ENCODE measurements at places on chromosomes 7 and 10.

DNA sequence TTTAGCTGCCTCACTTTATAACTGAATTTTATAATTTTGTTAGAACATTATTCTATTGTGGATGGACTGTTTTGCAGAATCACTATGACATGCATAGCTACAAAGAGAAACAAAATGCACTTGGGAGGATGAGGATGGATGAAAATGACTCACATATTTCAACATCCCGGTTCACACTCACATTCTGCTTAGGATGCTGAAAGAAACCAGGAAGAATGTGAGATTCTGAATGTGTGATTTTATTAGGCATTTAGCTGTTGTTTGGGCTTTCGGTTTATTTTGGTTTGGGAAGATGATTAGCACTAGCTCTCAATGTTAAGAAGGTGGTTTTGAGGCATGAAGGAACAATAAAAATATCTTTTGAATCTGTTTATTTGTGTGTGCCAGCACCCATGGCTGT lies 235.5 kb downstream of the SEMA3E start:
- DNase-seq: no peak

- DNase-seq: no peak
These were observed 25.3 kb downstream of the SLC29A3 start for GRCh38 chr10:71344154-71344925.

DNA sequence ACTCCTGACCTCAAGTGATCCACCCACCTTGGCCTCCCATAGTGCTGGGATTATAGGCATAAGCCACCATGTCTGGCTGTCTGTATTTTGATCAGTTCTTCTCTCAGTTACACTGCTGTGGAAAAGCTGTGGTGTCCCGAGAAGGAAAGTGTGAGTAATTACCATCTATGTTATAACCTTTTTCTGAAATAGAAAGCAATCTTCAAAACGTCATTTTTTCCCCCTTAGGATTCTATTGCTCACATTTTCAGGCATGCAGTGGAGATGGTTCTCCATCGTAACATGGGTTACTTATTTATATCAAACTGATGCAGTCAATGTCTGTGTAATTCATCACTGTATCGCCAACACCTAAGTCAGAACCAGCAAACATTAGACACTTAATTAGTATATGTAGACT lies 103.5 kb upstream of the FAM3C start:
- DNase-seq: no peak

GRCh38 chr7:107993891-107994291 lies 9.1 kb downstream of the LAMB1 start:
- no peak for DNase-seq

DNA sequence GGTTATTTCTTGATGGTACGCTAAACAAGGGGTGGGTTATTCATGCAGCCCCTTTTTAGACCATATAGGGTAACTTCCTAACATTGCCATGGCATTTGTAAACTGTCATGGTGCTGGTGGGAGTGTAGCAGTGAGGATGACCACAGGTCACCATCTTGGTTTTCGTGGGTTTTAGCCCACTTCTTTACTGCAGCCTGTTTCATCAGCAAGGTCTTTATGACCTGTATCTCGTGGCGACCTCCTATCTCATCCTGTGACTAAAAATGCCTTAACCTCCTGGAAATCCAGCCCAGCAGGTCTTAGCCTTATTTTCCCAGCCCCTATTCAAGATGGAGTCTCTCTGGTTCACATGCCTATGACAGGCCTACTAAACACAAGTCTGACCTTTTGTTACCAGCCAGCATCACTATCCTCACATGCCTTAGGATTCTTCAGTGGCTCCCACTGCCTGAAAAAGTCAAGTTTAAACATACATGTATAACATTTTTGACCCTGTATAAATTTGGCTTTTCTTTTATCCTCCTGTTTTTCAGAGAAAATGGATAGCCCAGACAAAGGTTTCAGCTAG lies 13.2 kb upstream of the COBL start:
- no peak for DNase-seq

DNA sequence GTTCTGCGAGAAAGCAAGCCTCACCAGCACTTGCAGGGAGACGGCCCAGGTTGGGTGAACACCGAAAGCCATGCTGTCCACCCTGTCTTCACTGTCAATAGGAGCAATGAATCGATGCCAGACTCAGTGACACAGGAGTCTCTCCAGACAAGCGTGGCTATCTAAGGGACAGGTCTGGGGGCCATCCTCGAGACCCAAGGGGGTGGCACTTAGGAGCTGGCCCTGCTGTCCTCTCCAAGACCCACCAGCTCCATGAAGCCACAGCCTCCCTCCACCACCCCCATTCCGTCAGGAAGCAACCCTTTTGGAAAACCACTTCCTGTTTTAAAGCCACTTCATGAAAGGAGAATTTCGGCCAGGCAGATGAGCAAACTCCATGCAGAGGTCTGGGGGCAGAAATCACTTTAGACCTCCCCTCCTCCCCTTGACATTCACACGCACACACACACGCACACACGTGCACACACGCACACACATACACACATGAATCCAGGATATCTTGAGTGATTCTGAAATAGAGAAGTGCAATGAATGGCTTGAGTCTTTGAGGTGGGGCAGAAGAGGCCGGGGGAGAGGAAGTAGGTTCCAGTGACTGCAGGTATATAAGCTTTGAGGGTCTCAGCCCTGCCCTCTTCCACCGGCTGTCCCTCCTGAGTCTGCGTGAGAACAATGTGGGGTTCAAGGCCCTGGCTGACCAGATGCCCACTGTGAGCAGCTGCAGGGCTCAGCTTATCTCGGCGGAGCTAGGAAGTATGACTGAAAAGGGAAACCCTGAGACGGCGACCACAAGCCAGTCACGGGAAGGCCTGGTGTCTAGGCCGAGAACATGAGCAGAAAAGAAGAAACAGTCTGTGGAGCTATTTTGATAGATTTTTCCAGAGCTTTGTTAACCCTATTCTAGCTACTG lies 25.0 kb downstream of the RGS10 start:
- no peak for DNase-seq

- DNase-seq: no peak
These were observed 715.5 kb upstream of the GALNT17 start for GRCh38 chr7:70416347-70416985.

DNA sequence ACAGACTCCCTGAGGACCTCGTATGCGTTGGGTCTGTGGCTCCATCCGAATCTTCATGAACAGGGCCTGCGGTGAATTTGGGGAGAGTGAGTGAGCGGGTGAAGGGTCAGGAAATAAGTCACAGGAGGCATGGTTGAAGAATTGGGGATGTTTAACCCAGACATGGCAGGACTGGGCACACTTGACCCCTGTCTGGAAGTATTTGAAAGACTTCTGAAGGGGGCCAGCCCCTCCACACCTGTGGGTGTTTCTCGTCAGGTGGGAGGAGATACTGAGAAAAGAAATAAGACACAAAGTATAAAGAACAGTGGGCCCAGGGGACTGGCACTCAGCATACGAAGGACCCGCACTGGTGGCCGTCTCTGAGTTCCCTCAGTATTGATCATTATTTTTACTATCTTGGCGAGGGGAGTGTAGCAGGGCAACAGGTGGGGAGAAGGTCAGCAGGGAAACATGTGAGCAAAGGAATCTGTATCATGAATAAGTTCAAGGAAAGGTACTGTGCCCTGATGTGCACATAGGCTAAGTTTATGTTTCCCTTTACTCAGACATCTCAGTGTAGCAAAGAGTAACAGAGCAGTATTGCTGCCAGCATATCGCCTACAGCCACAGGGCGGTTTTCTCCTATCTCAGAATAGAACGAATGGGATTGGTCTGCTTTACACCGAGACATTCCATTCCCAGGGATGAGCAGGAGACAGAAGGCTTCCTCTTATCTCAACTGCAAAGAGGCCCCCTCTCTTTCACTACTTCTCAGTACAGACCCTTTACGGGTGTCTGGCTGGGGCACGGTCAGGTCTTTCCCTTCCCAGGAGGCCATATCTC lies 38.2 kb upstream of the PFKFB3 start:
- DNase-seq: no peak

DNA sequence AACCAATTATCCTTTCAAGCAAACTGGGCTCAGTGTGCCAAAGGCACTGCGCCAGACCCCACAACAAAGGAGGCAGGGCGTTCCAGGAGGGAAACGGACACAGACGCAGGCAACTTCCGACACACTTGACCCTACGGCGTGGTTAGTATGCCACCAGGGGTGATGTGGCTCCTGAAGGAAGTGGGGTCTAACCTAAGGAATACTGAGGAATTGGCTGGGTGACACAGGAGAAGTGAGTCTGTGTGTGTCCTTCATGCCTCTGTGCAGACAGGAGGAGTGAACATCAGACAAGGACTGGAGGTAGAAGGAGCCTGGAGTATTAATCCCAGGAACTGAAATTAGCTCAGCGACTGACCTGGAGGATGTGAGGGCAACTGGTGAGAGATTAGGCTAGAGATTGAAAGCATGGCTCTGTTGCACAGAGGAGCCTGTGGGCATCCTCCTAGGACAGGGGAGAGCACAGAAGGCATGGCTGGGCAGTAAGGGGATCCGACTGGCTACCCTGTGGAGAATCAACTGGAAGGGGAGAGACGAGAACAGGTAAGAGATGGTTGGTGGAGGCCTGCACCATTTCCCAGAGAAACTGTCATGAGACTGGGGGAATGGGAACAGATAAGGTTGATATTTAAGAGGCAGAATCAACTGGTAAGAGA lies 27.8 kb downstream of the GSDME start:
- no peak for DNase-seq

- no peak for DNase-seq
These were observed 140.4 kb downstream of the NRBF2 start for GRCh38 chr10:63273577-63273976.

DNA sequence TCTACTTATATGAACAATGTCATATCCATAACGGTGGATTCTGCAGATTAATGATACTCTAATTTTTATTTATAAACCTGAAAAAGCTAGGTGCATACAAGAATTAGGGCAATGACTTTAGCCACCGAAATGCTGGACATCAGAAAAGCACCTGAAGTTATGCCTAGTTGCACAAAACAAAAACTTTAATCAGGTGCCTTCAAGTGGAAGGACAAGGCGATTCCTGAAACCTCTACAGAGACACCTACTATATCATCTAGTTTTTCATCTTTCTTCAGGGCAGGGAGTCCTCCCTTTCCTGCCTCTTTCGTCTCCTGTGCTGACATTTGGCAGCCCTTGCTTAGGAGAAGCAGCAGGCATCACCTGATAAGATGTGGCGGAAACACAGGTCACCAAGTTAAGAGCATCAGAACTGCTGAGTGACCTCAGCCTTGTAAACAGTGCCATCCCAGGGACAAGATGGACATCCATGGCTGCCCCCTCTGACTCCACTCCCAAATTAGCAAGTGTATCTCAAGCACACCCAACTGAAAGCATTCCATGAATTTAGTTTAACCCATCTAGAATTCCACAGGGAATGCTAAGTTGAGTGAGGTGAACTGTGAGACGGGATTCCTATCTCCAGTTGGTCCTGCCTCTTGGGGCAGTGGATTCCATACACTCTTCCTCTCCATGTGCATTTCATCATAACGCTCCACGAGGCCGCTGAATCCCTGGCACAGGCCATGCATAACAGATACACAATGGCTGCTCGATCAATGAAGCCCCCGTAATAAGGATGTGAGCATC lies 5.8 kb downstream of the ITPRIP start:
- no peak for DNase-seq

GRCh38 chr10:74233281-74233680 lies 82.3 kb downstream of the ADK start:
- no peak for DNase-seq

DNA sequence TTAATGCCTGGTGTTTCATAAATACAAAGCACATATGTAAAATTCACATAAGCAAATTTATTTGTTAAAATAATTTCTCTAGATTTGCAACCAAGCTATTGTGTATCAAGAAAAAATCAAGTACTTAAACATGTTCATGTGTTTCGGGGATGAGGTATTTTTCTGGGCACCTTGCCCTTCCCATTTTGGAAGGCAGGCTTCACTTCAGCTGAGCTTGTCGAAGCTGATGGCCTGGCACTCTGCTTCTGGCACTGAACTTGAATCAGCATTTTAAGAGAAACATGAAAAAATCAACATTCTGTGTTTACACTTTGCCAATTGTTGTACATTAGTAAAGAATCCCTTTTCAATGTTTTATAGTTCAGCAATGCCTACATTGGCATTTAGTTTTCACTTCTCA lies 179.1 kb upstream of the STEAP4 start:
- no peak for DNase-seq

- DNase-seq: no peak
These were observed 53.6 kb downstream of the CREB3L2 start for GRCh38 chr7:137948083-137948844.

- peak; percentile 3 for DNase-seq
These were observed 335.1 kb upstream of the SEMA3A start for GRCh38 chr7:84529480-84530205.

GRCh38 chr10:35726846-35727245 lies 84.8 kb upstream of the FZD8 start:
- no peak for DNase-seq

DNA sequence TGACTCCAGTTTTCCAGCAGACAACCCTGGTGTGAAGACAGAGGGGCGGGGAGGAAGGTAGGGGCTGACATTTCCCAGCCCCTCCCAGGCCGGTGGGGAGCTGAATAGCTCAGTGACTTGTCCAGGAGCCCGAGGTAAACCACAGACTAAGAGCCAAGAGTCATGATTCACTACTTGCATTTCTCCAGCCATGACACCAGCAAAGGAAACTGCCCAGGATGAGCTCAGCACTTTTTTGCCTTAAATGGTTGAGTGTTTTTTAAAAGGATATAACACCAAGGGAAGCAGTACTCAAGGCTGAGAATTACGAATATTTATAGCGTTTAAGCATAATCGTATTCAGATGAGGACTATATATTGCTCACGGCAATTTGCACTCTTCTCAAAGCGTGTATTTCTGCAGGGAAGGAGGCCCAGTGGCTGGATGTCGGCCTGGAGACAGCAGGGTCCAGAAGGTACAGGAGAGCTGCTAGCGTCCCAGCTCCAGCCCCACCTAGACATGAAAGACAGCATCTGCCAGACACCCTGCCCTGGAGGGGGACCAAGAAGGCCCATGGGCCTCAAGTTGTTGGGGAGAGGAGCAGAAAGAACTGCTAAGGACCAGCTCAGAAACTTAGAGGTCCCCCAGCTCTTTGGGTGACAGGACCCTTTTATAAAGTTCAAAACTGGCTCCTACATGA lies 141.4 kb downstream of the GRID1 start:
- no peak for DNase-seq

GRCh38 chr7:73901823-73902597 lies 41.1 kb downstream of the TMEM270 start:
- no peak for DNase-seq

GRCh38 chr10:110847374-110847773 lies 24.4 kb upstream of the PDCD4 start:
- DNase-seq: no peak

DNA sequence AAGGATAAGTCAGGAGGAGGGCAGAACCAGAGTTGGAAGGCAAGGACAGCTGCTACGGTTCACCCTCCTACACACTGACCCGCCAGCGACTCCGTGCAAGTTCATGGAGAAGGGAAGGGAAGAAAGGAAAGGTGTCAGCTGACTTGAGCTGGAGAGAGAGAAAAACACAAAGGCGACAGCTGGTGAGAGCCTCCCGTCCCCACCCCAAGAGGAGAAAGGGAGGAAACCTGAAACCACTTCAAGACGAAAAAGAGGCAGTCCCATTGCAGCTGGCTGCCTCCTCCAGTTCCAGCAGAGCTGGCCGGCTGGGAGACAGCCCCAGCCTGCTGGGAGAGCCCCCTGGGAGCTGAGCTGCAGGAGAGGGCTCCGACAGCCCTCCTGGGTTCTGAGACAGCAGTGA lies 75.2 kb downstream of the PARD3 start:
- peak; percentile 91 for DNase-seq

GRCh38 chr10:50271564-50272250 lies 20.4 kb upstream of the ASAH2 start:
- DNase-seq: no peak
